ENCODE measurements at places on chromosomes 6 and 20.

DNA sequence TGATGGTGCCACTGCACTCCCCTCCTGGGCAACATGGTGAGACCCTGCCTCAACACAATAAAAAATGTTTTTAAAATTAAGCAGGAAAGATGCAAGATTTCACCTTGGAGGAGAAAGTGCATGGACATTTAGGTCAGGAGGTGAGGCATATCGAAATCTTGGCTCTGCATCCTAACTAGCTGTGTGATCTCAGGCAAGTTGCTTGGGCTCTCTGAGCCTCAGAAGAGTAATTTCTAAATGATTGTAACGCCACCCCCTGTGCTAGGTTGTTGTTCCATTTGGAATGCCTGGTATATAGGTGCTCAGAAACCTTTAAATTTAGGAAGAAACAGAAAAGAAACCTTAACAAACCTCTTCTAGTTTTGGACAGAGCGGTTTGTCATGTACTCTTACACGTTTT, 35.9 kb upstream of the C20orf144 start:
- no peak for DNase-seq

GRCh38 chr20:57628047-57628961, 8.1 kb upstream of the ZBP1 start:
- peak; percentile 40 for DNase-seq

DNA sequence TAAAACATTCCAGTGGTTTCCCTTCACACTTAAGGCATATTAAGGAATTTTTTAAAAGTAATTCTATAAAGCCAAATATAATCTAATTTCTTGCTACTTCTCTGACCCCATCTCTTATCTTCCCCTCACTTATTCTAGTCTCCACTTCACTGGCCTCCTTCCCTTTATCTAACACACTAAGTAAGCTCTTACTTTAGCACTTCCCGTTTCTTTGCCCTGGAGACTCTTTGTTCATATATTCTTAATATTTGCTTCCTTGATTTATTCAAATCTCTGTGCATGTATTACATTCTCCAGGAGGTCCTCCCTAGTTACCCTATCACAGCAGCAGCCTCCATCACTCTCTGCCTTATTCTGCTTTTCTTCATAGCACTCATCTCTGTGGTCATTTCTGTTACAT, 20.3 kb downstream of the GTPBP2 start:
- DNase-seq: no peak

- no peak for DNase-seq
Observed at GRCh38 chr6:169865346-169866139, 114.1 kb downstream of the ERMARD start.

- DNase-seq: no peak
Observed at GRCh38 chr20:60586269-60587050, 628.2 kb downstream of the CDH26 start.

DNA sequence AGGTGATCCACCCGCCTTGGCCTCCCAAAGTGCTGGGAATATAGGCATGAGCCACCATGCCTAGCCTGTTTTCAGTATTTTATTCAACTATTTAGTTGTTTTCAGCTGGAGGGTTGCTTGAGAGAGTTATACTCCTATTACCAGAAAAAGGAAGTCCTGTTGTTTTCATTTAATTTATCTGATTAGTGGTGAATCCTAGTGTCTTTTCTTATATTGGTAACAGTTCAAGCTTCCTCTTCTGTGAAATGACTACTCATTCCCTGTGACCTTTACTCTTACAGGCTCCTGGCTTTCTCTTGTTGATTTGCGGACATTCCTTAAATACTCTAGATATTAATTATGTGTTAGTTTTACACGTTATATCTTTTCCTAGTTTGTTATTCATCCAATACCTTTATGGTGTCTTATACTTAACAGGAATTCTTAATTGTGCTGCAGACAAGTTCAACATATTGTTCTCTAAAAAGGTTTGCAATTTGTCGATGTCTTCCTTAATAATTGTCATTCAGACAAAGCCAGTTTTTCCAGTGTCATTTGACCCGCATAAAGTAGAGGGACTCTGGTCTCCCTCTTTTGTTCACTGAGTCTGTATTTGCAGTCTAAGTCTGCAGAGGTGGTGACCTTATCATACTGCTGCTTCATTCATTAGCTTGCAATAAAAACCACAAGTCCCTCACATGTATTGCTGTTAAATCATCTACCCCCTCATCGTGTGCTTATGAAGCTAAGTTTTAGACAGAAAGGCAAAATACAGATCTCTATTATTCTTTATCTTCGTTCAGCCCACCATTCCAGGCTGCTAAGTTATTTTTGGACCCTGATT, 51.4 kb downstream of the ZBTB9 start:
- no peak for DNase-seq

- DNase-seq: no peak
Observed at GRCh38 chr6:158226655-158227512, 58.7 kb downstream of the GTF2H5 start.

DNA sequence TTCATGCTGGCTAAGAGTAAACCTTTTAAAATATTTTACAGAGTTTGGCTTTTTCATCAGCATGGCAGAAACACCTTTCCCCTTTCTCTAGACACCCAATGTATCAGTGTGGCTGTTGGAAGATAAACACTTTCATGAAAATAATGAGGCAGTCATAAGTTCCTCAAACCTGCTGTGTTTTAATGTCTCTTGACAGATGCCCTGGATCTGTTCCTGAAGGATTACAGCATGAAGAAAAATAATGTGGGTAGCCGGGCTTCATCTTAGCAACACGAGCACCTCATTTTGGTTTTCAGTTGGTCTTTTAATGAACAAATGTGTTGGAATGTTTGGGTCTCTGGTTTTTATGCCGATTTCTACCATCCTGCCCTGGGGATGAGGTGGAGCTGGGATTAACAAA, 45.5 kb upstream of the UNC93A start:
- DNase-seq: no peak

GRCh38 chr6:158668707-158669103, 18.9 kb downstream of the SYTL3 start:
- DNase-seq: no peak

GRCh38 chr6:155498370-155498769, 42.7 kb upstream of the NOX3 start:
- no peak for DNase-seq

DNA sequence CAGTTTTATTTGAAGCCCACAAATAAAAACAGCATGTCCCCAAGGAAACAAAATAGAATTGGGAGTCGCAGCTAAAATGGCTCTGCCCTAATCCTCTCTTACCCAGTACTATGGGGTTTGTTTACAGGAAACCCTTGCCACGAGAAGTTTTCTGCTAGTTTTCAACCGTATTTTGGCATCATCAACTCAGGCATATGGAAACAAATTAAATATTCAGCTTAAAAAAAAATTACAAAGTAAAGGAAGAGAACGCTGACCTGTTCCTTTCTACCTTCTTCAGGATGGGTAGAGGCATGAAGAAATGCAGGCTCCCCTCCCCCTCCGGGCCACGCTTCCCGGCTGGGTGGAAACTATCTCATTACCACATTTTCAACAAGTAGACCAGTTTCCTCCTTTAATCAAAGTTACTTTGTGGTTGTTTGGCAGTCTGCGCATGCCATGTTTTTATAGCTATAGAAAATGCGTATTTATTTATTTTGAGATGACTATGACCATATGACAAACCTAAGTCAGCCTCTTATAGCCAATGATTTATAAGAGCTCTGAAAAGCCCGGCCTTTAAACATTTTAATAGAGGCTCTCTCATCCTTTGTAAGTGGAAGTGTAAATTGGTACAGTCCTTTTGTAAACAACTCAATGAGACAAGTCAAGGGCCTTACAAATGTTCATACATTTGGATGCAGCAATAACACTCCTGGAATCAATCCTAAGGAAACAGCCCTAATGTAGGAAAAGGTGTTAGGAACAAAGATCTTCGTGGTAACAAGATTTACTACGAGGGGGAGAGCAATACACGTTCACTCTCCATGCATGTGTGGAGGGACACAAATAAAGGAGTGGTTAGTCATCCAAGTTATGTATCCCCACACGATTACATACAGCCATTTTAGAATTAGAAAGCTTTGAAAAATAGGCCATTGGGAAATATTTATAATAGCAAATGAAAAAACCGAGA, 16.1 kb upstream of the ZNF217 start:
- DNase-seq: peak; percentile 72

- peak; percentile 73 for DNase-seq
Observed at GRCh38 chr6:28944412-28944865, 20.7 kb upstream of the TRIM27 start.

- no peak for DNase-seq
Observed at GRCh38 chr6:45697605-45698004, 318.1 kb downstream of the CLIC5 start.

DNA sequence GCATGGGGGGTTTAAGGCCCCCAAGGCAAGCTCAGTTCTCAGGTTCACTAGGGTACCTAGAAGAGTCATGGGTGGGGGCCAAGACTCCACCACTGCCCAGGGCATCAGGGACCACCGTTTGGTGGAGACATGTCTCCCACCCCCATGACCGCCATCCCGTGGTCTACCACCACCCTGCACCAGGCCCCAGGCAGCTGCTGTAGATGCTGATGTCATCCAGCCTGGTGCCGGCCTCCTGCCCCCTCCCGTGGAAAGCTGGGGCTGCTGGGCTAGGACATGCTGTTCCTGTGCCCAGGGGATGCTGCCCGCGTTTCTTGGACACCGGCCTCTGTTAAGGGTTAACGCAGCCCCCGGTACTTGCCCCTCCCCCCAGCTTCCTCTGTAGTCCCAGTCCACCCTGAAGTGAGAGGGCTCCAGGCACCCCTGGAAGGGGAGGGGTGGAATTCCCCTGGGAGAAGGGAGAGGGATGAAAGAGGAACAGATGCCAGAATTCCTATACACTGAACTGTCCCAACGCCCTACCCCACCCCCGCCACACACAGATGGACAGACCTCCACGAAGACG, 587 bp downstream of the IP6K3 start:
- DNase-seq: no peak

- no peak for DNase-seq
Observed at GRCh38 chr6:106620931-106621672, 8.2 kb downstream of the RTN4IP1 start.

DNA sequence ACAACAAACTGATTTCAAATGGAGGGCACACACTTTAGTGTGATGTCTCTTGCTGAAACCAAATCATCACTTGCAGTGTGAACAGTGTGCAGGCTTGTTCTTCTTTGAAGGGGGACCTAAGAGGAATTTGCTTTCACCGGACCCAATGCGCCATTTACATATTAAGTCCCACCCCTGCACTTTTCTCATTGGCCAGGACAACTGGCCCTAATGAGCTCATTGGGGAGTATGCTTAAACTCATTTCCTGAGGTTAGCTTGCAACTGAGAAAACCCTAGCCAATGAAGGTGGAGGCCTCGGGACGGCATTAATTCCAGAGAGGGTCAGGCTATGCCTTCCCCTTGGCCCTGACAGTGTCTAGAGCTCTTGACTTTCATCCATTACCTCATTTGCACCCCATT, 58.7 kb downstream of the VEGFA start:
- no peak for DNase-seq

GRCh38 chr20:39112178-39112743, 150.1 kb downstream of the DHX35 start:
- DNase-seq: no peak

Measured in activated naive CD4-positive, alpha-beta T cell treated with Interleukin-2 at 50 U/mL for 16 hours (primary cell).